ENCODE measurements at places on chromosomes 12 and 14.

DNA sequence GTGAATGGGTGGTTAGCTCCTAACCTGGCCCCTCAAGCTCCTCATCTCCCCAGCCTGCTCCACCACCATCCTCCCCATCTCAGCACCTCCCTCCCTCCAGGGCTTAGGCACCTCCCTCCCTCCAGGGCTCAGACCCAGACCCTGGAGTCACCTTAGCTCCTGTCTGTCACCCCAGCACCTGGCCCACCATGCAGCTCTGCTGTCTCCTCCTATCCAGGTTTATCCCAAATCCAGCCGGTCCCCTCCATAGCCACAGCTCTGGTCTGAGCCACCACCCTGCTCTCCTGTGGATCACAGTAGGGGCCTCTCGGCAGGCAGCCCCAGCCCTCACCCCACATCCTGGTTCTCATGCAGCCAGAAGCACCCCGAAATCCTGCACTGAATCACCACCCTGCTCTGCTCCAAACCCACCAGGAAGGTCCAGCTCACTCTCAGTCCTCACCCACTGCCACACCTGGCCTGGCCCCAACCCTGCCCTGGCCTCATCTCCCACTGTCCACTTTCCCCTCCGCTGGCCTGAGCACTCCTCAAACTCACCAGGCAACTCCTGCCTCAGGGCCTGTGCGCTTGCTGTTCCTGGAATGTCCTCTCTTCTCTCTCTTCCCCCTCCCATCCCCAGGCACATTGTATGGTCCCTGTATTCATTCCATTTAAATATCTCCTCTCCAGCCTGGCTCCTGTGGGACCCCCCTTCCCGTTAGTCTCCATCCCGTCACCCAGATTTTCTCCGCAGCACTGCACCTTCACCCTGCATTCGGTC, 62.6 kb downstream of the DIO3 start:
- no peaks in the 10 kb centered on the region for H3K36me3 ChIP-seq
- H3K27ac ChIP-seq: no peak overlapping the region
- H3K4me3 ChIP-seq: no peak overlapping the region
- no peaks in the 10 kb centered on the region for H3K27me3 ChIP-seq
- DNase-seq: no peak

- H3K27me3 ChIP-seq: no peaks in the 10 kb centered on the region
- peaks cover 39% of the 10 kb centered on the region for H3K4me1 ChIP-seq
- H3K36me3 ChIP-seq: no peaks in the 10 kb centered on the region
- H3K27ac ChIP-seq: no peak overlapping the region
- H3K4me3 ChIP-seq: peak overlapping the region; percentile 66
- DNase-seq: no peak
Observed at GRCh38 chr14:91252871-91253794, 8.6 kb upstream of the GPR68 start.

GRCh38 chr12:94305130-94305957, 154.3 kb downstream of the CEP83 start:
- no peak overlapping the region for H3K4me3 ChIP-seq
- H3K36me3 ChIP-seq: peaks cover 6% of the 10 kb centered on the region

DNA sequence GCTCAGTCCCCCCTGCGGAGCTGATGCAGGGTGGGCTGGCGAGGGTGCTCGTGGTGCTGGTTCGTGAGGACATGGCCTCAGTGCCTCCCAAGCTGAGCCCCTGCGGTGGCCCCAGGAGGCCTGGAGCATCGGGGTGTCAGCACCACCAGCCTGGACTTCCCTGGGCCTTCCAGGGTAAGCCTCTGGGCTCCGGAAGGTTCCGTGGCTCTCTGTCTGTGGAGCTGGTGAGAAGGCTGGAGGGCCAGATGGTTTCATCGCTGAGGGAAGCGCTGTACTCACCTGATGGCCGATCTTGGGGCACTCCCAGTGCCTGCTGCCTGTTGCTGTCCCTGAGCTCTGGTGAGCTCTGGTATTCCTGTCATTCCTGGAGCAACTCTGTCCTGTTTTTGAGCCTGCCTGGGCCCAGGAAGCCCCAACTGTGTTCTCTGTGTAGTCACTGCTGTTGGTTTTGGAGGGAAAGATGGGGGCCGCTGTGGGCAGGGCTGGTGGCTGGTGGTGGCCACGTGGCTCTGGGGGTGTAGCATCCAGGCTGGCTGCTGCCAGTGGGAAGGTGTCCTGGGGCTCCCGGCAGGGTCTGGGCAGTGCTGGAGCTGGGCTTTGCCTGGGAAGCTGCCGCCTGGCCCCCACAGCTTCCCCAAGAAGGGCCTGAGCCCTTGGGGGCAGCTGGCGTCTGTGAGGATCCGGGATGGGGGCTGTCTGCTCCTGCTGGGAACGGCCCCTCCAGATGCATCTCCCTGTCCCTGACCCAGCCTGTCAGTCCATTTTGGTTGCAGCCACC, 18.3 kb downstream of the MTA1 start:
- H3K27me3 ChIP-seq: no peaks in the 10 kb centered on the region
- no peaks in the 10 kb centered on the region for H3K36me3 ChIP-seq
- no peak overlapping the region for H3K4me3 ChIP-seq
- no peaks in the 10 kb centered on the region for H3K4me1 ChIP-seq
- no peak overlapping the region for H3K27ac ChIP-seq

- H3K36me3 ChIP-seq: no peaks in the 10 kb centered on the region
- no peaks in the 10 kb centered on the region for H3K4me1 ChIP-seq
- H3K4me3 ChIP-seq: no peak overlapping the region
- no peak for DNase-seq
- no peaks in the 10 kb centered on the region for H3K27me3 ChIP-seq
Observed at GRCh38 chr12:64220046-64220445, 2.0 kb downstream of the KICS2 start.

- H3K4me1 ChIP-seq: no peaks in the 10 kb centered on the region
- no peak overlapping the region for H3K27ac ChIP-seq
- no peaks in the 10 kb centered on the region for H3K27me3 ChIP-seq
- no peak for DNase-seq
- no peak overlapping the region for H3K4me3 ChIP-seq
- no peaks in the 10 kb centered on the region for H3K36me3 ChIP-seq
Observed at GRCh38 chr12:9907769-9908168, 24.4 kb downstream of the CLEC2A start.

GRCh38 chr14:69504775-69505174, 20.2 kb downstream of the PLEKHD1 start:
- no peak overlapping the region for H3K4me3 ChIP-seq
- H3K27ac ChIP-seq: no peak overlapping the region
- H3K27me3 ChIP-seq: no peaks in the 10 kb centered on the region
- no peaks in the 10 kb centered on the region for H3K36me3 ChIP-seq

- no peak overlapping the region for H3K27ac ChIP-seq
- DNase-seq: no peak
- no peak overlapping the region for H3K4me3 ChIP-seq
- no peaks in the 10 kb centered on the region for H3K27me3 ChIP-seq
- peaks cover 12% of the 10 kb centered on the region for H3K4me1 ChIP-seq
- H3K36me3 ChIP-seq: peaks cover 7% of the 10 kb centered on the region
Observed at GRCh38 chr12:11688379-11688778, 38.9 kb downstream of the ETV6 start.

- peak overlapping the region; percentile 35 for H3K27ac ChIP-seq
- H3K4me1 ChIP-seq: peaks cover 5% of the 10 kb centered on the region
- no peaks in the 10 kb centered on the region for H3K27me3 ChIP-seq
- no peak overlapping the region for H3K4me3 ChIP-seq
Observed at GRCh38 chr14:50335989-50336824, 24.1 kb downstream of the DMAC2L start.

- H3K27me3 ChIP-seq: no peaks in the 10 kb centered on the region
- no peak for DNase-seq
- H3K27ac ChIP-seq: peak overlapping the region; percentile 28
Observed at GRCh38 chr12:101823891-101824290, 6.9 kb downstream of the GNPTAB start.

DNA sequence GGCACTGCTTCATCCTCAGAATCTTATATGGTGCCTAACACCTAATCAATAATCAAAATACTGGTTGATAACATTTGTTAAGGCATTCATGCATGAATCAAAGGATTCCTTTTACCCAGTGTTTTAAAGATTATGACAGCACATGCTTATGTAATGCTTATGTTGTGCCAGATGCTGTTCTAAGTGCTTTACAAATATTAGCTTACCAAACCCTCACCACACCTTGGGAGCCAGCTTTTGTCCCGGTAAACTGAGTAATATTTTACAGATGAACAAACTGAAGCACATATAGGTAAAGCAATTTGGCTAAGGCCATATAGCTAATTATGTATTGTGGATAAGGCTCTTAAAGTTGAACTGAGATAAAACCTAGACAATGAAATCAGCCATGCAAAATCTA, 209.2 kb downstream of the ALX1 start:
- no peak overlapping the region for H3K27ac ChIP-seq
- DNase-seq: no peak
- no peaks in the 10 kb centered on the region for H3K36me3 ChIP-seq

DNA sequence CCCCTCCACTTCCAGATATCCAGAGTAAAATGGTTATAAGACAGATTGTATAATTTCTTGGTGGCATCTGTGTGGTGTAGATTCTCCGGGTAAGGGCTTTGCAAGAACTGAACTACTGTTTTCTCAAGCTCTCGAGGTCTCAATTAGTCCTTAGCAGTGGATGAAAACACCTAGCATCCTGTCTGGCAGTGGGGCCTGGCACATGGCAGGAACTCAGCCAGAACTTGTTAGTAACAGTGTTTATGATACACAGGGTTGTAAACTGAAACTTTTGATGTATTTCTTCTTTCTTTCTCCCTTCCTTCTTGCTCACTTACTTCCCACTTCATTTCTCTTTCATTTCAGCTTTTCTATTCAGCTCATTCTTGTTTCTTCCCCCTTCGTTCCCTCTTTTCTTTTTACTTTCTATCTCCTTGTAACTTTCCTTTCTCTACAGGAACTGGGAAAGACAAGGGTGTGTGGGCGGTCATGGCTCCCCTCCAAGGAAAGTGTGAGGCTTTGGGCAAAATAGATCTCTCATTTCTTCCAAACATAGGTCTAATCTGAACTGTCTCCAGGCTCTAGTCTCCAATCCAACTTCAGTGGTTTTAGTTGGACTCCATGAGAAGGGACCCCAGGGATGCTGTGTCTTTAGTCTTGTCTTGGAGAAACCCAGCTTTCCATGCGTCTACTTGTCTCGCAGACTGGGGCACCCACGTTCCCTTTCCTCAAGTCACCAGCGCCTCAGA, 159.7 kb downstream of the PAH start:
- H3K4me3 ChIP-seq: no peak overlapping the region
- no peak for DNase-seq
- H3K27me3 ChIP-seq: no peaks in the 10 kb centered on the region
- no peaks in the 10 kb centered on the region for H3K4me1 ChIP-seq

DNA sequence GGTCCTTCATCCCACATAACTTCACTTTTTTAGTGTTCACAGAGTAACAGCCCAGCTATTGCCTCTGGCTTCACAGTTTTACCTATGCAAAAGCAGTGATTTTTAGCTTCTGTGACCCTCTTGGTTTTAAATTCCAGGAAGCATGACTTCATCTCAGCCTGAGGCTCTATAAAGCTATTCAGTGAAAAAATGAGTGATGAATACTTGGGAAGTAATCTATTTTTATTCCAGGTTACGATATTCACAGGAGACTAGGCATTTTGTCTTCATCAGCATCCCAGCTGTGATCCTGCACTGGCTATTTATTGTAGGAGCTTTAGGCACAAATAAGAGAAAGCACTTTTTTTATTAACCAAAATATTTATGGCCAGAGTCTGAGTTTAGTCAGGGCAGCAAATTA, 164.8 kb downstream of the SNAPC1 start:
- no peak overlapping the region for H3K4me3 ChIP-seq
- DNase-seq: no peak
- H3K27ac ChIP-seq: no peak overlapping the region
- H3K27me3 ChIP-seq: no peaks in the 10 kb centered on the region

- no peak overlapping the region for H3K4me3 ChIP-seq
- DNase-seq: no peak
- peak overlapping the region; percentile 53 for H3K27ac ChIP-seq
- H3K27me3 ChIP-seq: no peaks in the 10 kb centered on the region
- H3K4me1 ChIP-seq: peaks cover 54% of the 10 kb centered on the region
Observed at GRCh38 chr14:69665631-69666030, 54.2 kb downstream of the SUSD6 start.

Measured in GM12878 (cell line).